T-helper 9 cell (primary cell): ENCODE measurements at places on chromosomes 7 and 10.

DNA sequence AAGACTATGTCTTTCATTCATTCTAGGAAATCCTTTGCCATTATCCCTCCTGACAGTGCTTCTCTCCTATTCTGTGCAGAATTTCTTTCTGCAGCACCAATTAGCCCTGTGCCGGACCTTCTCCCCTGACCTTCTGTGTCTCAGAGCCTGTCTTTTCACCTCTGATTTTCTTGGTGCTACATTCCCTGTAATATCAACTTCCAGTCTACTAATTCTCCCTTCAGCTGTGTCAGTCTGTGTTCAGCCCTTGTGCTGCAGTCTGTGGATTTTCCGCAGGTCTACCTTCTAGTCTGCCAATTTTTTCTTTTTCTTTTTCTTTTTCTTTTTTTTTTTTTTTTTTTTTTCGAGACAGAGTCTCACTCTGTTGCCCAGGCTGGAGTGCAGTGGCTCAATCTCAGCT, 115.8 kb downstream of the ELFN1 start:
- no peak for DNase-seq

- DNase-seq: no peak
Observed at GRCh38 chr10:70456164-70456563, 14.7 kb upstream of the NODAL start.

- no peak for DNase-seq
Observed at GRCh38 chr10:62016623-62017490, 115.4 kb downstream of the ARID5B start.

- no peak for DNase-seq
Observed at GRCh38 chr7:122095642-122096041, 48.4 kb downstream of the AASS start.

DNA sequence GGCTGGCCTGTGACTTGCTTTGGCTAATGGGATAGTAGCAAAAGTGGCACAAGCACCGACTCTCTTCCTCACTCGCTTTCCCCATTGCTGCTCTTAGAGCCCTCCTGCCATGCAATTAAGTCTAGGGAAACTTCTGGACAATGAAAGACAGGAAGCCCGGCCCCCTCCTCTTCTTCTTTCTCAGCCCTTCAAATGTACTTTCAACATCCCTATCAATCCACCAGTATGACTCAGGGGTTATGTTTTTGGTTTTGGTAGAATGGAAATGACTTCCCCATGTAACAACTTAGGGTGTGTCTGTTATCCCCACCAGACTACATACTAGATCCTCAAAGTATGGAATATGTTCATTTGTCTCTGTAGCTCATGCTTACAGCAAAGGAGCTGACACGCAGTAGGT, 139.0 kb upstream of the GDF10 start:
- no peak for DNase-seq

- DNase-seq: no peak
Observed at GRCh38 chr10:6208799-6209235, 6.1 kb downstream of the PFKFB3 start.

- DNase-seq: no peak
Observed at GRCh38 chr7:46948716-46949115, 633.2 kb downstream of the TNS3 start.

GRCh38 chr10:96971324-96971723, 139.2 kb downstream of the LCOR start:
- DNase-seq: no peak
